ENCODE measurements at places on chromosomes 16 and 17.

- no peak for DNase-seq
Observed at GRCh38 chr17:58560511-58560910, 46.1 kb upstream of the MTMR4 start.

DNA sequence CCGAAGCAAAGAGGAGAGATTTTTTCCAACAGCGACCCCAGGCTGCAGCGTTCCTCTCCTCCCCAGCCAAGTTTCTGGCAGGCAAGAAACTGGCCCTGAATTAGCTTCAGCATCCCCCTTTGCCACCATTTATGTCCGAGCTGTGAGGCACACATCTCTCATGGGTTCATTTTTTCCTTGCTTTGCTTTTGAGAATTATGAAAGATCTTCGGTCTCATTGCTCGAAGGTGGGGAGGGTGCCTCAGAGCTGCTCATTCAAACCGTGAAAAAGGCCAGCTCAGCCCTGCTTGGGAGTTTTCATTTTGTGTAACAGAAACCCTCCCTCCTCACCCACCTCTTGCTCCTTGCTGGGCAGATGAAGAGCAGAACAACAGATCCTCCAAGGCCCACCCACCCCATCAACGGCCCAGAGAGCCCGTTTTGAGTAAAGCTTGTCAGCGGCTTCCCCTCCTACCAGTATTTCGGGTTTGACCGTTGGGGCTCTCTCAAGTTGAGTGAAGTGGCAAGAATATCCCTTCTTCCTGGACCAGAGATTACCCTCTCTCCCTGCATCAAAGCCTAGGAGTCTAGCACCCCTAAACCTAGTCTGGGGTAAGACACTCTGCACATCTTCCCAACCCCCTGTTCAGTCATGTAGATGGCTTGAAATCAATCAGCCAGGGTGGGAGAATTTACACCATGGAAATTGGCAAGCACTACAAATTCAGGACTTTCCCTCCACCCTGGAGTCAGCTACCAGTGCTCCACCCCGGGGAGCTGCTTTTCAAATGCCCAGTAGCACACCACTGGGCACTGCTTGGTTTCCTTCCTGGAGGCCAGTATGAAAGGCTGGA is 1.8 kb downstream of the CCR7 start:
- peak; percentile 76 for DNase-seq

- DNase-seq, result no peak
Observed at GRCh38 chr16:79168321-79168720, 432.2 kb downstream of the MAF start.

DNA sequence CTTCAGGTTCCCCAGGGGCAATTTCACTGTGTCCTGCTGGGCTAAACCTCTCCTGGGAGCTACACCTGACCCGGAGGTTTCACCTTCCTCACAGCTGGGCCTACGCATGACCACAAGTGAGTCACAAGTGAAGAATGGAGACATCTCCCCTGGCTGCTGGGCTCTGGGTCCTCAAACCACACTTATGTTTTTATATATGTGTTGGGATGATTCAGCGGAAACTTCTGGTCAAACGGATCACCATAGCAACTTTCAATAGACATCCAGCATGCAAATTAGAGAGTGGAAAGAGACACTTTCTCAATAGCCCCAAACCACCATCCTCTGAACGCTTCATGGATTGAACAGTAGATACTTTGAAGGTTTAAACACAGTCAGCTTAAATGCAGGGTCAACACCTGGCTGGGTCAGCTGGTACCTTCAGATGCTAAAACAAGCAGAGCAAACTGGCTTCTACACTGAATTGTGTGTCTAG is 28.0 kb upstream of the MAF start:
- DNase-seq, result peak; percentile 69

GRCh38 chr17:43398724-43399595 is at the start of gene ARL4D:
ARL4D (plus strand) TSS chr17:43398993; CDS start chr17:43399733, 740 bp downstream.
- DNase-seq, result peak; percentile 89

DNA sequence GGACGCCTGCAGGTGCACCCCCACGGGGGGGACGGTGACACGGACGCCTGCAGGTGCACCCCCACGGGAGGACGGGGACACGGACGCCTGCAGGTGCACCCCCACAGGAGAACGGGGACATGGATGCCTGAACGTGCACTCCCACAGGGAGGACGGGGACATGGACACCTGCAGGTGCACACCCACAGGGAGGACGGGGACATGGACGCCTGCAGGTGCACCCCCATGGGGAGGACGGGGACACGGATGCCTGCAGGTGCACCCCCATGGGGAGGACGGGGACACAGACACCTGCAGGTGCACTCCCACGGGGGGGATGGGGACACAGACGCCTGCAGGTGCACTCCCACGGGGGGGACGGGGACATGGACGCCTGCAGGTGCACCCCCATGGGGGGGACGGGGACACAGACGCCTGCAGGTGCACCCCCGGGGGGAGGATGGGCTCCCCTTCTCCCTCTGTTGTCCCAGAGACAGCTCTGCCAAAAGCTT is 114.5 kb upstream of the METRNL start:
- peak; percentile 6 for DNase-seq

DNA sequence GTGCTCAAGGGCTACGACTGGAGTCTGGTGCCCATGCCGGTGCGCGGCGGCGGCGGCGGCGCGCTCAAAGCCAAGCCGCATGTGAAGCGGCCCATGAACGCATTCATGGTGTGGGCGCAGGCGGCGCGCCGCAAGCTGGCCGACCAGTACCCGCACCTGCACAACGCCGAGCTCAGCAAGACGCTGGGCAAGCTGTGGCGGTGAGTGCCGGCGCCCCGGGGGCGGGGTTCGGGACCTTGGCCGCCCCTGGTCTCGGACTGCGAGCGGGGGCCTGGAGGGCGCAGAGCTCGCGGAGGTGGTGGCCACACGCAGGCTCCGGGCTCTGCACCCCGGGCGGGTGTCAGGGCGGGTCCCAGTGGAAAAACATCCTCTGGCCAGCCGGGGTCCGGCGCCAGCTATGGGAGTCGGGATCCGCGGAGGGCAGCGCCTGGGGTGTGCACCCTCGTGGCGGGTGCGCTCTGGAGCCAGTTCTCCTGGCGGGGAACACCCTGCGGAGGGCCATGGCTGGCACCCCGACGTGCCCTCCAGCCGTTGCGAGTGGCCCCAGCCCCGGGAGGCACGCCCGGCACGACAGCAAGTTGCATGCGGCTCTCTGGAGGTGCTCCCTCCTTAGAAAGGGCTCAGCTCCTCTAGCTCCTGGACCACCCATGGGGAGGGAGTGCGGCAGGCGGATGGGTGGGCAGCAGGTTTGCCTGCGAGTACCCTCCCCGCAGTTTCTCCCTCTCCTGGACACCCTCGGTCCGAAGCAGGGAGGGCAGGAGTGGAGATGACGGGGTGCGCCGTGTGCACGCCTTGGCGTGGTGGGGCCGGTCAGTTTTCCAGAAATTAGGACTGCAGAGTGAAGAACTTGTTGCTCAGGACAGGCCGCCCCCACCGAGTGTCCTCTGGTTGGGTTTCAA is 824 bp downstream of the SOX8 start:
- no peak for DNase-seq

GRCh38 chr17:77769762-77770161 is 188.7 kb upstream of the TNRC6C start:
- no peak for DNase-seq

- DNase-seq, result peak; percentile 55
Observed at GRCh38 chr17:28738680-28739384, 5.0 kb upstream of the TRAF4 start.

DNA sequence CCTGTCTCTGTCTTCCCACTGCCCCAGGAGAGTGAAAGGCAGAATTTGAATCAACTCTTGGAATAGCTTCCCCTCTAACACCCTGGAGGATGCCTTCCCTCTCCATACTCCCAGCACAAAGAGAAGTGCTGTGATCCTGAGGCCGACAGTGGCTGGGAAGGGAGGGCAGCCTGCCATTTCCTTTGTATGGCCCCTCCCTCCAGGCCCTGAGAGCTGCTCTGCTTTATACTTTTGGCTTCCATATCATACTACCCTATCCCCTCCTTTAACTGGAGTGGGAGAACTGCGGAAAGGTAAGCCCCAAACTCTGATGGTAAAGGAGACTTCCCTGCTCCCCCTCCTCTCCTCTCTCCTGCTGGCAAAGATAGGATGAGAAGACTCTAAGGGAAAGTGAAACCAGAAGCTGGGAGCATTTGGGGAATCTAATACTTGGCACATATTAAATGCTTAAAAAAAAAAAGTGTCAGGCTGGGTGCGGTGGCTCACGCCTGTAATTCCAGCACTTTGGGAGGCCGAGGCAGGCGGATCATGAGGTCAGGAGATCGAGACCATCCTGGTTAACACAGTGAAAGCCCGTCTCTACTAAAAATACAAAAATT is 4.1 kb upstream of the MED24 start:
- DNase-seq, result no peak

GRCh38 chr16:12317121-12317810 is 340.7 kb downstream of the SNX29 start:
- no peak for DNase-seq

GRCh38 chr17:72334205-72334604 is 213.4 kb downstream of the SOX9 start:
- DNase-seq, result no peak

DNA sequence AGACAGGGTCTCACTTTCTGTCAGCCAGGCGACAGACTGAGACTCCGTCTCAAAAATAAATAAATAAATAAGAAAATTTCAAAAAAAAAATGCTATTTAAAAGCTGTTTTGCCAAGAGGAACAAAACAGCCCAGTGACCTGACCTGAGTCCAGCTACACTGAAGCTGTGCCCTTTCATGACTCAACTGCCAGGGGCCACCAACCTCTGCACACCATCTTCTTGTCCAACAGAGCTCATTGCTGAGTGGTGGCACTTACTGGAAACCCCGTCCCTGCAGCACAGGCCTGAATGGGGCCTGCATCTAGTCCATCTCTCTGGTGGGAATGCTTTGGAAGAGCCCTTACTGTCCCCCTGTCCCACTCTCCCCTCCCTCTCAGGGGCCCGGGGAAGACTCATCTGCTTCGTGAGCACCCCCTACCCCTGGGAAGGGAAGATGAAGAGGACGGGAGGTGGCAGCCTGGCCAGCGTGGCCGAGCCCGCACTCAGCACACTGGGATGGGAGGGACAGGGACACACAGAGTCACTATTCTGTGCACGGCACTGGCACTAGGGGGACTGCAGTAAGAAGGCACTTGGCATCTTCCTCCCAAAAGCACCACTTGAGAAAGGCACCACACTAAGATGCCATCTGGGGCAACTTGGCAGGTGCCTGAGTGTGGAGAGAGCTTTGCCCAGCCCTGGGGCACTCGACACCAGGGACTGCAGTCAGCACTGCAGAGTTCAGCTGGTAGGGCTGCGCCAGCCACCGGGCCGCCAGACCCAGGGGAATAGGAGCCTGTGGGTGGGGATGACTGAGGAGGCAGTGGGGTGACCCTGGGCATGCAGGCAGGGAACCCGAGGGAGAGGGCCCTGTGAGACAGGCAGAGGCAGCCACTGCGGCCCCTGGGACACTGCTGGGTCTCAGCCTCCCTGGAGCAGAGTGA is 13.5 kb downstream of the FBXO31 start:
- no peak for DNase-seq

- no peak for DNase-seq
Observed at GRCh38 chr16:31508706-31509195, 560 bp upstream of the RUSF1 start.

DNA sequence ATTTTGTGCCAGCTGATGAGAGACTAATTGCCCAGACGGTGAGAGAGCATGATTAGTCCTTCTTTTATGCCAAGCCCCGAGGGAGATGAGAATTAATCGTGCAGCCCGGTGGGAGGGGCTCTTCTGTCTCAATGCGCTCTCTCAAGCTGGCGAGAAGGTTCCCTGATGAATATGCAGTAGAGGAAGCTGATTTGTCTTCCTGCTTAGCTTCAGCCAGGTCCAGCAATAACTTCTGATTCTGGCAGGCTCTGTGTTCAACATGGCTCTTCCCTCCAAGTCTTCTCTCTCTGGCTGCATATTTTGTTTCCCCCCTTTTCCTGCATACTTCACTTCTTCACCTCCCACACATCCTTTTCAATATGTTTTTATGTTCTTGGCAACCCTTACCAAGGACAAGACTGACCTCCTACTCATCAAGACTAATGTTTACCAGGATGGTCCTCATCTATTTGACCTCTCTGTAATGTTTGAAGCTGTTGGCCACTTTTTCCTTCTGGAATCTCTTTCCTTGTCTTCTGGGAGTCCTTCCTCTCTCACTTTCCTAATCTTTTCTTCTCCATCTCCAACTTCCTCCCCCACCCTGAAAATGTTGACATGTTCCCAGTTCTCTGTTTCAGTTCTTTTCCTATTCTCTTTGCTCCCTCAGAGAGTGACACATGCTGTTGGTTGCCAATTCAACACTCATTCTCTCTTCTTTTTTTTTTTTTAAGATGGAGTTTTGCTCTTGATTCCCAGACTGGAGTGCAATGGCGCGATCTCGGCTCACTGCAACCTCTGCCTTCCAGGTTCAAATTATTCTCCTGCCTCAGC is 33.1 kb downstream of the ARL4D start:
- DNase-seq, result no peak

DNA sequence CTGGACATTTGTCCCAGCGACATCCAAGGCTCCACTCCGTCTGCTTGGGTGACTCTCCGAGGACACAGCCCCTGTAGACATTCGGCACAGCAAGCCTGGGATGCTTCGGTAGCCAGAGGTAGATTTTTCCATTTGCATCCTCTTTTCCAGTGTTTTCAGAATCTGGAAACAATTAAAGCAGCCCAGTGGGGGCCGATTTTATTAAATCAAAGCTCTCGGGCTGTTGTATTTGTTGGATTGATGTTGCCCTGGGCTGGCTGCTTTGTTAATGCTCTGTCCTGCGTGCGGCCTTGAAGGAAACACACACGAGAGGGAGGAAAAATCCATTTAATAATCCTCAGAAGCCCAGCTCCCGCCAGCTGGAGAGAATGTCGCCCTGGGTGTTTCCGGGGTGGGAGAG is 158.1 kb upstream of the CIBAR2 start:
- DNase-seq, result no peak

GRCh38 chr17:16040710-16041251 is 41.2 kb downstream of the TTC19 start:
- no peak for DNase-seq

- peak; percentile 27 for DNase-seq
Observed at GRCh38 chr16:76265434-76266045, 11.7 kb upstream of the CNTNAP4 start.

DNA sequence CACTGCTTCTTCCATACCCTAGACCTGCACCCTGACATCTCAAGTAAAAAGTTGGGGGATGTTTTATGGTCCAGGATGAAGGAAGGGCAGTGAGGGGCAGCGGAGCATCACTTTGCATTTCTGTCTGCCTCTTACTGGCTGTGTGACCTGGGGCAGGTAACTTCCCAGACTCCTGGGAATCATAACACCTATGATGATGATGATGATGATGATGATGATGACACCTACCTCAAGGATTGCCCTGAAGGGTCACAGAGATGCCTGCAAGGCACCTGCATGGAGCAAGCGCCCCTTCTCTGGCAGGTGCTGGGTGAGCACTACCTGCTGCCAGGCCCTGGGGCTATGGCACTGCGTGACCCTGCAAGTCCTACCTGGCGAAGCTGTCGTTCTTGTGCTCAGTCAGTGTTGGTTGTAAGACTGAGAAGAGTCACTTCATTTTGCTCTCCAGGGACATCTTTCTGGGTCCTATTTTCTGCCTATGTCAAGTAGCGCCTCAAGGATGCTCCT is 46.2 kb upstream of the STH start:
- DNase-seq, result no peak

DNA sequence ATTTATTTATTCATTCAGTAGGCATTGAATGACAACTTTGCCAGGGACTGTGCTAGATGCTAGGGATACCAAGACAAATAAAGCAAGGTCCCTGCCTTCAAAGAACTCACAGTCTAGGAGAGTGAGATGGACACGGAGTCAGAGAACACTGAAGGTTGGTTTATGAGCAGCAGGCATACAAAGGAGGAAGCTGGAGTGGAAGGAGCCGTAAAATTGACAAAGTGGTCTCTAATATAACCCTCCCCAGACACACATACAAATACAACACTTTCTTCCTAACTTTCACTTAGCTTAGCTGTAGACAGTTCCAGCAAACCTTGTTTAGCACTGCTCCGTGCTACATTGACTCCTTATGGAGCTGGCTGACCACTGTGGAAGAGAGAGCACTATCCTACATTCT is 229.7 kb downstream of the IRX3 start:
- no peak for DNase-seq

Measured in stimulated activated CD4-positive, alpha-beta T cell treated with anti-CD3 and anti-CD28 coated beads, Interleukin-2, amount 100 ng/mL, for 24 hours (primary cell).